Suppressor macrophage treated with lipopolysaccharide for 1 hour (primary cell): ENCODE measurements at places on chromosomes 11 and 22.

DNA sequence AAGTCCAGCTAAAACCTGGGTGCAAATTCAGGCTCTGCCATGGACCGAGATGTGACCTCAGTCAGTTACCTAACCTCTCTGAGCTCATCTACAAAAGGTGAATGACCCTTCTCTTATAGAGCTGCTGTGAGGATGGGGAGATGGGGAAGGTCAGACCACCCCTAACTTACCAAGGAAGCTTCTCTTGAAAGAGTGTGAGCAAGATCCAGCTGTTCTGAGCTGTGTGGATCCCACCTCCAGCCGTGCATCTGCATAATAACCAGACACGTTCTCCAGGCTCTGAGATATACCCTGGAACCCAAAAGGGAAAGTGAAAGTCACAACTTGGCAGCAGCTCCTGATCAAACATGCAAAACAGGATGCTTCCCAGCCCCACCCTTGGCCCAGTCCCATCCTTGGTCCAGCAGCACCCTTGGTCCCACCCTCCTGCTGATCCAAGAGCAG, at the start of gene APOL3:
Gene APOL3 (minus strand): TSS at position 257 of the 444 bp plus-strand sequence. CDS start 11,700 bp downstream, outside the sequence.
- peak; percentile 74 for DNase-seq

DNA sequence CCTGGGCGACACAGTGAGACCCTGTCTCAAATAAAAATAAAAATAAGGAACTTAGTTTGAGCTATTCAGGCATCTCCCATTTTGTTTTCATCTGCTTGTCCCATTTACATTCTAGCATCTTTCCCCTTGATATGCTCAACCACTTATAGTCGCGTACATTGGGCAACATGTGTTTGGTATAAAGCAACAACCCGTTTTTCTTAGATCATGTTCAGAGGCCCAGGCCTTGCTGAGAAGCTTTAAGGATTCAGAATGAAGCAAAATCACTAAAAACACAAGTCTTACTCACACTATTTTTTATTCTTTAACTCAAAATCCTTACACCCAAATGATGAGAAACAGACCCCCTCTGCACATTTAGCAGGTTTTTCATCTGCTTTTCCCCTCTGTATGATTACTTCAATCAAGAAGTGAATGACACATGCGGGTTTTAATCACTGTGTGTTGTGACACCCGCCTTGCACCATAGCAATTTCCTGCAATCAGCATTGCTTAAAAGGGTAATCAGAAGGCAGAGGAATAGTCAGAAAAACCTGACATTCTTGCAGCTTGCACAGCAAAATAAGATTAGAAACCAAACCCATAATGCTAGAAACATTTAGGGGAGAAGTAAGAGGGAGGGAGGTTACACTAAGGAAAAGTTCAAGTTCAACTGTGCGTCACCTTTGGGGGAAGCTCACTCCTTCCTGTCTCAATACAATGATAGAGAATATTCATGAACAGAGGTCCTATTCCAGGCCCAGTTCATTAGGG, 25.9 kb downstream of the ALG9 start:
- DNase-seq = peak; percentile 64

GRCh38 chr11:46293641-46294103, 16.2 kb downstream of the CREB3L1 start:
- peak; percentile 11 for DNase-seq

DNA sequence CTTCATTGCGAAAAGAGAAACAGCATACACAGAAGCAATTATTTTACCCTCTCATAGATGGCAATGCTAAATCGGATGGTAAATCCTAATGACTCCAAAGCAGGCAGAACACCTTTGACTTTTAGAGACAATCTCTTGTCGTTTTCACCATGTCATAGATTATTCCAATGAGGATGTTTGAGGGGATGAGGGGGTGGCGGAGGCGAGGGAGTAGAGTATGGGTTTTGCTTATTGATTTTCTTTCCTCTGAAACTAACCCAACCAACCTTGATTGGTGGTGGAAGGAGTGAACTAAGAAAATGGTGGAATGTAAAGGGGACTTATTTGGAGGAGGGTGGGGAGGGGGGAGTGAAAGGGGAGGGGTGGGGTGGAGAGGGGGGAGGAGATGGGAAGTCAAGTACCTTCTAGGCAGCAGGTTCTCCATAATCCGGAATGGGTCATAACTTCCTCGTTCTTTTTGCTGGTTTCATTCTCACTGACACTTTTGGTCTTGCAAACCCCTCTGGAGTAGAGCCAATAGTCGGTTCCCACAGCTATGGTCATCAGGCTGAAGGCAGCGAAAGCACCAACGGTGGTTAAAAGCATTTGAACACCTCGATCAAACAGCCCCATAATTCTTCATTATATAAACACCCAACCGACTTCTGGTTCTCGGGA, 1.5 kb downstream of the CACNG2 start:
- peak; percentile 12 for DNase-seq

DNA sequence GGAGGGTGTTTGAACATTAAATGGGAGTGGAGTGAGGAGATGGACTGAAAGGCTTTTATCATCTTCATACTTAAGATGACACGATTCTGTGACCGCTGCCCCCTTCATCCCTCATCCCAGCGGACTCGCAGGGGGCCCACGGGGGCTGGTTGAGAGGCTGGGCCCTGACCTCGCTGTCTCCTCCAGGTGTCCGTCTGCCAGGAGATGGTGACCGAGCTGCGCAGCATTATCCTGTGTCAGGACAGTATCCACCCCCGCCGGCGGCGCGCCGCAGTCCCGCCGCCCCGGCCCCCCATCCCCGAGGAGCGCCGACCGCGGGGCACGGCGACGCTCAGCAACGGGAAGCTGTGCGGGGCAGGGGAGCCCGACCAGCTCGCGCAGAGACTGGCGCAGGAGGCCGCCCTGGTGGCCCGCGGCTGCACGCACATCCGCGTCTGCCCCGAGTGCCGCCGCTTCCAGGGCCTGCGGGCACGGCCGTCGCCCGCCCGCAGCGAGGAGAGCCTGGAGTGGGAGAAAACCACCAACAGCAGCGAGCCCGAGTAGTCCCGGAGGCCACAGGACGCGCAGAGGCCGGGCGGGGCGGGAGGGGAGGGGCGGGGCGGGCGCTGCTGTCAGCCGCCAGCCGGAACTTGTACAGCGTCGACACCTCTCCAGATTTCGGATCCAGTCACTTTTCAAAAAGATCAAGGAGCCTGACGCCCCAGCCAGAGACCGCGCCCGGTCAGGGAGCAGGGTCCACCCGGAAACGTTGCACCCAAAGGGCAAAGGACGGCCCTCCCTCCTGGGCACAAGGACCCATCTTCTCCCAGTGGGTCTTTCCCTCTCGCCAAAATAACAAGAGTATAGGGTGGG, 38.0 kb upstream of the TBCEL start:
- DNase-seq = peak; percentile 48
